Stimulated activated CD4-positive, alpha-beta T cell treated with anti-CD3 and anti-CD28 coated beads, Interleukin-1b, Interleukin-23, amount 100 ng/mL, for 1 hour (primary cell): ENCODE measurements at places on chromosomes 6 and 20.

- no peak for DNase-seq
Observed at GRCh38 chr6:21987501-21987957, 309.3 kb downstream of the PRL start.

GRCh38 chr6:7236306-7237209 lies 76.4 kb downstream of the SSR1 start:
- DNase-seq, result no peak

DNA sequence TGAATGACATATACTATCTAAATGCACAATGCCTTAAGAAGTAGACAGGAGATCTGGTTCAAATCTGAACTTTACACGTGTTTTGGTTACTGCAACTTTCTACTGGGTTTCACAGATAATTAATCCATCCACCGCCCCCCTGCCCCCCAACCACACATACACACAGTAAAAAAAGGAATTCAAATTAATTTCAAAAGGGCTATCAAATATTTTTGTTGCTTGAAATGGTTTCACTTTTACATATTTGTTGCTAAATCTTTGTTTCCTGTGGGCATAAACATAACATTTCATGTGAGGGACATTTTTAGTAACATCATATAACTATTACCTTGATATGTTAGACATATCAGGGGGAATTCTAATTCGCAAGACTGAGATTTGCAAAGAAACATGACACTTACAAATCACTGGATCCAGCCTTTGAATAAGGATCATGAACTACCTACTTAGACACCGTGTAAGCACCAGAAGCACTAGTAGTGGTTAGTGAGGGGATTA lies 7.5 kb downstream of the NEDD9 start:
- DNase-seq, result no peak

DNA sequence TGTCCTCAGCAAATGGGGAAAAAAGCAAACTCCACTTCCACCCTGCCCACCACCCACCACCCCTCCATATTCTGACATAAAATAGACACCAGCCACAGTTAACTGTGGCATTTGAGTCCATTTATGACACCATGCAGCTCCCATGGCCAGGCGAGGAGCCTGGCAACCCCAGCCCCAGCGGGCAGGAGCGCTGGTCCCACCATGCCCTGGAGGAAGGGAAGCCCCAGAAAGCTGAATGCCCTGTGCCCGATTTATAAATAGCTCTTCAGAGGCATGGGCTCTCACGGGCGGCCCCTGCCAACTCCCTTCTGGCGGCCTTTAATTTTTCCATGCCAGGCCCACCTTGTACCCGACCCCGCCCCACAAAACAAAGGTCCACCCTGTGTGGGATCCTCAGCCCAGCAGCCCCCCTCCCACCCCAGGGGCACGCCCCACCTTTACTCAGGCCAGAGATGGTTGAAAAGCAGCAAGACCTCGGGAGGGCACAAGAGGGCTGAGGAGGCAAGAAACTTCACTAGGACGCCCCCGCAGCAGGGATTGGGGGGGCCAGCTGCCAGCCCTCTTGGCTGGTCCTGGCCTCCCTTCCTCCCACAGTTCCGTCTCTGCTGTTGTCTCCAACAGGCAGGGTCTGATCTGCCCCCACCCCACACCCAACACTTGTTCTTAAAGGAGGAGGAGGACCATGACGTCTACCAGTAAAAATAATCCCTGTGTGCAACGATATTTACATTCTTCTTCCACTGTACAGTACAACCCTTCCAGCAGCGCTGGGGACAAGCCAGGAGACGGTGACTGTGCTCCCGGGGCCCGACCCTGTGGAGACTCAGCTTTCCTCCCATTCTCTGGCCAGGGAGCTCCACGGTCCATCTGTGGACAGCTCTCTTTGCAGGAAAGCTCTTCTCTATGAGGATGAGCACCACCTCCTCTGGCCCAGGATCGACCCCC lies 115.6 kb upstream of the CDYL start:
- DNase-seq, result no peak

GRCh38 chr6:118240878-118241528 lies 307.1 kb upstream of the PLN start:
- DNase-seq, result no peak

GRCh38 chr6:33492093-33492492 lies 37.7 kb downstream of the ZBTB9 start:
- no peak for DNase-seq

DNA sequence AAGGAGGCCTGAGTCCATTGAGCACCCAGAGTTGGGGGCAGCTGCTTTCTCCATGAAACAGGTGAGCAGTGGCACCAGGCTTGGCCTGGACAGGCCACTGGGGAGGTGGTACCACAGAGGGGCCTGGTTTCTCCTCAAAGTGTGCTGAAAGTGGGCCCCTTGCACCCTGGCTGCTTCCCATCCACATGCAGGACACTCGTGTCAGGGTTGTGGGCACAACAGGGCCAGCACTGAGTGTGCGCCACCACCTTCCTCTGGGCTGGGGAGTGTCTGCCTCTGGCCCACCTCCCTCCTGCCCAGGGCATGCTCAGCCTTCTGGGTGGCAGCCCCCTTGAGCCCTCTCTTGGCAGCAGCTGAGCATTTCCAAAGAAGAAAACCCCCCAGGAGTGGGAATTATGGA lies 5.2 kb upstream of the SLC22A1 start:
- no peak for DNase-seq

GRCh38 chr6:28741363-28741762 lies 182.4 kb downstream of the TRIM27 start:
- DNase-seq, result no peak

GRCh38 chr6:125872259-125872921 lies 81.6 kb downstream of the NCOA7 start:
- no peak for DNase-seq

- DNase-seq, result no peak
Observed at GRCh38 chr6:13453771-13454251, 33.6 kb downstream of the GFOD1 start.

DNA sequence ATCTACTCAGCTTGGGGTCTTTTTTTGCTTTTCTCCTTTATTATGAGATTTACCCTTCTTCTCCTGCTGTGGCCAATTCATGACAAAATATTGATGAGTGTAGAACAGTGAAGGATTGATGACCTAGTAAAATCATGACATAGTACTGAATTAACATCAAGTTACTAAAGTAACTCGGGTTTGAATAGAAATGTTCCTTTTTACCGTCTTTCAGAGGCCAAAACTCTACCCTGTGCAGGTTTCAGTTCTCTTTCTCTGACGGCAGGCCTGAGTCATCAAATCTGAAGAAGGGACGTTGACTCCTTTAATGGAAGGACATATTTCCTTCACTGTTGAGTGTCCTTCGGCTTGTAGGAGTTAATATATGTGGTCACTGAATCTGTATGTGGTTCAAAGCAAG lies 80.7 kb downstream of the RREB1 start:
- DNase-seq, result no peak

GRCh38 chr6:124445581-124445980 lies 516.7 kb upstream of the RNF217 start:
- DNase-seq, result no peak

GRCh38 chr20:9300080-9300479 lies 214.3 kb upstream of the LAMP5 start:
- no peak for DNase-seq

- no peak for DNase-seq
Observed at GRCh38 chr6:119261944-119262284, 87.6 kb downstream of the MAN1A1 start.

DNA sequence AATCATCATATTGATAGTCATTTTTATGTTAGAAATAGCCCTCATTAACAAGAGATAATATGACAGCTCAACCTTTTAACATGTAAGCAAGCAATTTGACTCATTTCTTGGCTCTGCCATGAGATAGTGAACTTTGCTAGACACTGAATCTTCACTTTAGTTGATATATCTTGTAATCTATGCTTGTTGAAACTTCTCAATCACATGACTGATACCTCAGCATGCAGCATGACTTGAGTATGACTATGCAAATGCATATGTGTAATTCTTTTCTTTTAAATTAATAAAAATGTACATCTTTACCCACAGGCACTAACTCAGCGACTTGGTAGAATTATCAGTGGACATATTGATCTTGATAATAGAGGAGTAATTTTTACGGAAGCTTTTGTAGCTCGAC lies 6.6 kb downstream of the UFL1 start:
- no peak for DNase-seq

DNA sequence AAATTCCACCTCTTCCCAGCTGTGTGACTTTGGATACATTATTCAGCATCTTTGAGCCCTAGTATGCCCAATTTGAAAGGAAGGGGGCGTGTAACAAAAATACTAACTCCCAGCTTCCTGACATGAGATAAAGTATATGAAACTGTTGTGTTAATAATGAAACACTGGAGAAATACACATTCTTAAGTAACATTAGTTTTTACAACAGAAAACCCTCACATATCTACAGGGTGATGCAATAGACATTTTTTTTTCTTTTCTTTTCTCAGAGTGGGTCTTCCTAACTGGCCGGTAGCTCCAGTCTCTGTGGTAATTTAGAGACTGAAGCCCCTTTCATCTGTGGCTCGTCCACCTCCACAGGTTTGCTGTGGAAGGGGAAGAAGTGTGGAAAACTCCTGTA lies 79.5 kb downstream of the CD83 start:
- DNase-seq, result no peak

GRCh38 chr20:47489448-47489872 lies 12.2 kb upstream of the NCOA3 start:
- no peak for DNase-seq

DNA sequence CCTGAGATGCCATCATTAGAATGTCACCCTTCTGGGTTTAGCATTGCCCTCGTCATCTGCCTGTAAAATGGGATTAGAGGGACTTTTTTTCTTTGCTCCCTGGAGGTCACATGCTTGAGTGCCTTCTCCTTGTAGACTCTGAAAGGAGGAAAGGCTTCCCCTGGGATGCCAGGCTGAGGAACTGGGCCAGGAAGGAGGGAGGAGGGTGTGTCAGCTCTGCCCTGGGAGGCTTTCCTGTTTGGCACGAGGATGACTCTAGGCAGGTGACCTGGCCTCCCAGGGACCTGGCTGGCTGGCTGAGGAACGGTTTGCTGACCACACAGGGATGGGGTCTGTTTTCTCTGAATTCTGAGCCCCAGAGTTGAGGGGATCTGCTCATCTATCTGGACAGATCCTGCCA lies 137.9 kb upstream of the RNF24 start:
- no peak for DNase-seq

DNA sequence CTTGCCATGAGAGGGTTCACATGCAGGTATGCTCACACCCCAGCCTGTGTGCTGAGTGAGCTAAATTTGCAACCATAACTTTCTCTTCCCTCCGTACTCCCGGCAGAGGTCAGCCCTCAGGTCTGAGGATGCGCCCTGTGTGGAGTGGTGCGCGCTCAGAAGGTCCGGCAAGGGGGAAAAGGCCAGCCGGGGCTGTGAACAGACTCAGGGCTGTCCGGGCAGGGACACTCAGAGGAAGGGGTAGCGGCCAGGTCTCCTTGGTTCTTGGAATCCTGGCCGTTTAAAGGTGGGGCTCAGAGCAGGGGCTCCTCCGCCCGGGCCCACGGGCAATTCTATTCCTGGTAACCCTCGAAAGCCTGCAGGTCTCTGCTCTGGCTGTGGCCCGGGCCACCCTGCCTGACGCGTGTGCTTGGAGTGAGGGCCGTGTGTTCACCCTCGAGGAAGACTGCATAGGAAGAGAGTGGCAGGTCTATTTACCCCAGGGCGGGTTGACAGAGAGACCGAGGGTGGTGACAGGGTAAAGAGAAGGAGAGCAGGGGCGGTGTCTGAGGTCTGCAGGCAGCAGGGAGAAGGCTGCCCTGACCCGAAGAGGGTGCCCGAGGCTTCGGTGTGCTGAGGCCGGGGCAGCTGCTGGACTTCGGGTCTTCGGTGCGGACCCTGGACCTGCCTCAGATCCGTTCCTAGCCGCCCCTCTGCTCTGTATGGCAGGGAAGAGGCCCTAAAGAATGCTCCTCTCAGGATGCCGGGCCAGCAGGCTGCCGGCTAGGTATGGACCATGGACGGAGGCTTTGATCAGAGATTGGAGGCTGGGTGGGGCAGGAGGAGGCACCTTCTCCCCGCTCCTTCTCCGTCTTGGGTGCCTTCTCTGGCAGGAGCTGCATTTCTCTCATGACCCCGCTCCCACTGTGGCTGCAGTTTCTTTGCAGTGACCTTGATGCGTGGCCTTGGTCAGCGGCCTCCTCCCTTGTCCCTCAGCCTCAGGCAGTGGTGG lies 131.1 kb upstream of the ARMC2 start:
- no peak for DNase-seq

DNA sequence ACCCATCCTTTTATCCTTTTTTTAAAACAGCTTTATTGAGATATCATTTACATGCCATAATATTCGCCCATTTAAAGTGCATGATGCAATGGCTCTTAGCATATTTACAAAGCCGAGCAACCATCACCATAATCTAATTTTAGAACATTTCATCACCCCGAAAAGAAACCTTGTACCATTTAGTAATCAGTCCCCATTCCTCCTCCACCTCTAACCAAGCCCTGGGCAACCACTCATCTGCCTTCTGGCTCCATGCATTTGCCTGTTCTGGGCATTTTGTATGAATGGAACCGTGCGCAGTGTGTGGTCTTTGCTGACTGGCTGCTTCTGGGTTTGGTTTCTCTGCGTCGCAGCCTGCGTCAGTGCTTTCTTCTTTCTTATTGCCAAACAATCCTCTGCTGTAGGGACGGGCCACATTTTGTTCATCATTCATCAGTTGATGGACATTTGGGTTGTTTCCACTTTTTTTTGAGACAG lies 10.2 kb upstream of the EEF1A2 start:
- no peak for DNase-seq

DNA sequence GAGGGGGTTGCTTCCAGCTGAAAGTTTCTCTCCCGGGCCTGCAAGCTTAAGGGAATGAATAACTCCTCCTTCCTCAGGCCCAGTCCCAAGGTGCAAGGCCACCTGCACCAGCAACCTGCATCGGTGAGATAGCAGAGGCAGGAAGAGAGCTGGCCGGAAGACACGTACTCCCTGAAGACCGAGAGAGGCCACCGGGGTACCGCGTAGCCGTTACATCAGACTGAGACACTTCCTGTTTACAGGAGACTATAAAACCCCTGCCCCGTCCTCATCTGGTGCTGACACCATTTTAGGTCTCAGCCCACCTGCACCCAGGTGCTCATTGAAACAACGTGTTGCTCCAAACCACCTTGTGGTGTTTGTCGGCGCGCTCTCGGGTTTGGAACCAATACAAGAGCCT lies 60.5 kb upstream of the PRND start:
- no peak for DNase-seq

- DNase-seq, result no peak
Observed at GRCh38 chr20:40280616-40281015, 408.4 kb downstream of the MAFB start.

GRCh38 chr20:45670139-45670538 lies at the start of gene WFDC11:
WFDC11 (minus strand) TSS chr20:45670239; CDS start chr20:45650600, 19,639 bp downstream.
- DNase-seq, result no peak
